NCI-H2029 treated with DMSO at 0.1 percent for 48 hours (cell line): ENCODE measurements at places on chromosomes 13 and 19.
A peak's percentile ranks its signal among the peaks of the same experiment; 100 is the strongest.

- no peak for DNase-seq
These were observed 16.3 kb downstream of the LEUTX start for GRCh38 chr19:39795001-39795400.

- no peak for DNase-seq
These were observed 246.3 kb downstream of the LACC1 start for GRCh38 chr13:44125943-44126469.

- no peak for DNase-seq
These were observed 125.0 kb downstream of the IER2 start for GRCh38 chr19:13275016-13275722.

DNA sequence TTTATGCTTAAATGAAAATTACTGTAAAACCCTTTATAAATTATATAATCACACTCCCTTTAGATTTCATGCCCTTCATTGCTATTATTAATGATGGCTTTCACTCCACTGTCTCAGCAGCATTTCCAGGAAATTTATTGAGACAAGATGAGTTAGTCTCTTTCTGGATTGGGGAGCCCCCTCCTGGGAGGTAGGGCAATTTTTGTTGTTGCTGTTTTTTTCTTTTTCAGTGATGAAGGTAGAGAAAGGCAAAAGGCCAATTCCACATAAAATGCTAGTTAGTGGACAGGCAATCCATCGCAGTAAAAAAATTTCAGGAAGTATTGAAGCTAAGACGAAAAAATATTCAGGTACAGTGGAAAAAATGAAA is 80.2 kb downstream of the TEX26 start:
- no peak for DNase-seq

DNA sequence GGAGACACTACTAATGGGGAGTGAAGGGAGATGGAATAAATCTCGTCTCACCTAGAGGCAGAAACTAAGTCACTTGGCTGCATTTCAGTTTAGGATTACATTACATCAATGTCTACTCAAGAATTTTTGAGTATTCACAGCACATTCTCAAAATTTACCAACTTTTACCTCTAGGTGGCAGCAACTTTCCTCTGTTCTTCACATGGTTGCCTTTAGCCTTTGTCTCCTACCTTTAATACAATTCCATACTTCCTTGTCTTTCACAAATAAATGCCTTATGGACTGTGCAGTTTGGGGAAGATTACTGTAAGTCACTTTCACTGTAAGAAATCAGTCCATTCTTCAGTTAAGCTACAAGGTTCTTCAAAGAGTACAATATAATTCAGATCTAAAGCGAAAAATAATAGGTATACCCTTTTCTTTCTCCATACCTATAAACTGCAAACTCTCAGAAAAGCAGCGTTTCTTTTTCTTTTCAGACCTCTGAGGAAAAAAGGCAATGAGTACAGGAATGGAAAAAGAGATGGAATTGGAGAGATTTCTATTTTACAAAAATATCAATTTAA is 379.4 kb downstream of the KLF12 start:
- DNase-seq = peak; percentile 54

- no peak for DNase-seq
These were observed 122.9 kb upstream of the ZNF507 start for GRCh38 chr19:32222556-32222955.

DNA sequence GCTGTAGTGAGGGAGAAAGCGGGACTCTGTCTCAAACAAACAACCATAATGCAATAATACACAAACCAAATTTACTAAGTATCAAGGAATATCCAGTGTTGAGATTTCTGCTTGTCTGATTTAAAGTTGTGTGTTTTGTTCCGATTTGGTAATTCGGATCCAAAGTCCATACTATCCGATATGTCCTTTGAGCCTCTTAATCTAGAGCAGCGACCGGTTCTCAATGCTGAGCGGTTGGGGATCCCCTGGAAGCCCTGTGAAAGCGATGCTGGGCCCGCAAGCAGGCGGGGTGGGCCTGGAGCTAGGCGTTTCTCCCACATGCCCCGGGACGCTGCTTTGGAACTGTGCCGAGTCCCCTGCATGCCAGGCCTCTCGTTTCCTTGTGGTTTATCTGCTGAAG is 20.2 kb downstream of the C19orf44 start:
- no peak for DNase-seq

GRCh38 chr19:50003810-50004419 is 21.3 kb downstream of the VRK3 start:
- DNase-seq = no peak

- DNase-seq = no peak
These were observed 145.1 kb upstream of the ZNF536 start for GRCh38 chr19:30227012-30227621.

GRCh38 chr13:85654227-85654626 is 145.0 kb downstream of the SLITRK6 start:
- DNase-seq = no peak
